ENCODE measurements at places on chromosomes 2 and 18.

DNA sequence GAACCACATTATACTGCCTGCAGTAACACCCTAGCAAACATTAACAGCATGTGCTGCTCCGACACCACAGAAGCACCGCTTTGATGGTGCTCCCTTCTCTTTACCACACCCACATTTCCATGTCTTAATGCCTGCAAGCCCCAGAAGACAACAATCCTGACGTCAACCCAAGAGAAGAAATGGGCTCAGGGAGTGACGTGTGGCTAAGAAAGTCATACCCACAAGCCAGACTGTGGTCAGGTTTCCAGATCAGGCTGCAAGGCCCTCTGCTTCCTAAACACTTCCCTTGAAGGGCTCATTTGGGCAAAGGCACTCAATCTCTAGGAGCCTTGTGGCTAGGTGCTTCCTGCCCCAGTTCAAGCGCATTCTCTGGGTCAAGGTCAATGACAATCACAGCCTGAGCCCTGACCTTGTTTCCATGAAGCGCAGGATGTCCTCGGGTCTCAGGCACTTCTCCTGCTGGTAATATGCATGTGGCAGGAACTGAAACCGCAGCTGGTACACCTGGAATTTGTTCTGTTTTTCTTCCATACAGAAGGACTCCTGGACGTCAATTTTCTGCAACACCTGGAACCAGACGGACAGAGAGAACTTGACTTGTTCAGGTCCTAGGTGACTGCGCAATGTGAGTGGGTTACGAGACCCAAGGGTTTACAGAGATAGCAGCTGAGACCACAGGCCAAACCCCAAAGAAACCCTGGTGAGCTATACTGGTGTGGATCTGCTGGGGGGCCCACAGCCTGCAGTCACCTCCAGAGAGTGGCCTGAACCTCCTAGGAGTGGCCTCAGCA lies 67.2 kb downstream of the POLR1A start:
- peak; percentile 50 for DNase-seq

GRCh38 chr2:8478471-8478793 lies 203.4 kb upstream of the ID2 start:
- no peak for DNase-seq

GRCh38 chr18:10759241-10759640 lies 233.4 kb downstream of the NAPG start:
- DNase-seq, result no peak

DNA sequence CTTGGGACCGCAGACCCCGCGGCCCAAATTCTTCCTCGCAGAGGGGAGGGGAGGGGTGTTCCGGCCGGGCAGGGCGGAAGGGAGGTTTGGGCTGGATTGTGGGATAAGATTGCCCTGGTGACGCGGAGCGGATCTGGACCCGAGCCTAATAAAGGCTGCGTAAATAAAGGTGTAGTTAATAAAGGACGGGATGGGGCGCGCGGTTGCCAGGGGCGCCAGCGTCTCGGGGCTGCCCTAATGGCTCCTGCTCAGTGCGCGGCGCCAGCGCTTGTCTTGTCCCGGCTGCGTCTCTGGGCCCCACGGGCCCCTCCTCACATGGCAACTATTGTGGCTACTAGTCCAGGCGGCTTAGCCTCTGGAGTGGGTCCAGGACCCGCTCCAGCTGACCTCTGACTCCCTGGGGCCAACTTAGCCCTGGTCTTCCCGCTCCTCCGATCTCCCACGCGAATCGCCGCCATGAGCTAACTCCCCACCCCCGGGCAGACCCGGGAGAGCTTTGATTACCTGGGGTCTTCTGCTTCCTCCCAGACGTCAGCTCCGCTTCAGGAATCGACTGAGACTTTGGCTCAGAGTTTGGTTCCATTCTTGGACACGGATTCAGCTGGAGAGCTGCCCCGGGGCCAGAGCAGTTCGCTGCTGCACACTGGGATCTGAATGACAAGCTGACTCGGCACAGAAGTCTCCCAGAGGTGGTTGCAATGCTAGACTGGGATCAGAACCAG lies 36.5 kb downstream of the SLC25A52 start:
- no peak for DNase-seq

- DNase-seq, result peak; percentile 69
Observed at GRCh38 chr2:102020596-102021170, 28.9 kb downstream of the IL1R2 start.

DNA sequence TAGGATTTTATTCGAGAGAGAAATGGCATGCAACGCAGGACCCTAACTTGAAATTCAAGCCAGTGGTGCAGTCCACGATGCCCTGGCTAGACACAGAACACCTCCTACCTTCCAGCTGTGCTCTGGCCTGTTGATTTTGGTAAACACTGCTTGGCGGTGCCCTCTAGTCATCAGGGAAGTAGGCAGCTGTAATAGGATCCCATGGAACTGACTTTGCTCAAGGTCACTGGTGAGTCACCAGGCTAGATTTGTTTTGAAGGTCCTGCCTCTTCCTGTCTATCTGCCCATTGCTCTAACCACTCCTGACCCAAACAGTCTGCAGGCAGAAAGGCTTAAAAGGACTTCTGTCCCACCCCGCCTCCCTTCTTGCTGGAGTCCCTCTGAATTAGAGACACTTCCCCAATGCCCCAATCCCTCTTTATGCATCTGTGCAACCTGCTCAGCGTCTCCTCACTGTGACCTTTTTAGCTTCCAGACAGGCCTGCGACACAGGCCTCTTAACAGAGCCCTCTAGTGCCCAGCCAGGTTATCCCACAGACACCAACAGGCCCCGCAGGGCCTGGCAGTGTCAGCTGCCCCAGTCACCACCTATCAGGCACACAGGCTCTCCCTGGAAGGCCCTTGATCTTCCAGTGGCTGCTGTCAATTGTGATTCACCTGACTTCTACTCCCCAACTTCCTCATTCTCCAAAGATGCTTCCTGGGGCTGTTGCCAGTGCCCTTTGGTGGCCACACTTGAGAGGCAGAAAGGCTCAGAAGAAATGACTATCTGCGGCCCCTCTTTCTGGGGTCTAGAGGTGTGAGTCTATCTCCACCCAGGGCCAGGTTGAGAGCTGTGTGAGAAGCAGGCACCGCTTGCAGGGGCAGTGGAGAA lies 5.2 kb downstream of the TMEM127 start:
- DNase-seq, result no peak

- DNase-seq, result no peak
Observed at GRCh38 chr2:99852376-99852934, 289.9 kb downstream of the AFF3 start.

DNA sequence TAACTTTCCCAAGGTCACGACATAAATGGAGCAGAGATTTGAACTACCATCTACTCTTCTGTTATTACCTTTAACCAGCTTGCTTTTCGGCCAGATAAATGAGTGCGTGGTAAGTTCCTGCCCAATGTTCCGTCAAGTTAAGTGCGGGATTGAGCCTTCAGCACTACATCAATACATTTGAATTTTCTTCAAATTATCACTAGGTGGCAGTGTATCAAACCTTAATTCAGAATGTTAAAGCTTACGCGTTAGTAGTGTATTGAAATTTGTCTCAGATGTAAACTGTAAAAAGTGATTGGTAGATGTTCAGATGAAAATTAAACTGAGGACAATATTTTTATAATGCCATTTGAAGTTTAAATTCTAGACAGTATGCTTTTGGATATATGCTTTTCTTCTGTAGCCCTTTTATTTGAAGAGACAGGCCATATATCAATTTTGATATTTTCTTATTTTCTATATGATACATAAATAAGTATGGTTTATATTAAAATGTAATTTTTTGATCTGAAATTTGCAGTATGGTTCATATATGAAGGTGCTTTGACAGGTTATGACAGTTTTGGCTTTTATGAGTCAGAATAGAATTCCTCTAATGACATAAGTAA lies 681.3 kb downstream of the ADCYAP1 start:
- DNase-seq, result no peak

- DNase-seq, result no peak
Observed at GRCh38 chr2:133787207-133787606, 218.9 kb upstream of the NCKAP5 start.

- DNase-seq, result no peak
Observed at GRCh38 chr2:170869036-170869435, 52.3 kb downstream of the GAD1 start.

- DNase-seq, result no peak
Observed at GRCh38 chr2:96816836-96817702, 1.0 kb downstream of the CNNM3 start.

DNA sequence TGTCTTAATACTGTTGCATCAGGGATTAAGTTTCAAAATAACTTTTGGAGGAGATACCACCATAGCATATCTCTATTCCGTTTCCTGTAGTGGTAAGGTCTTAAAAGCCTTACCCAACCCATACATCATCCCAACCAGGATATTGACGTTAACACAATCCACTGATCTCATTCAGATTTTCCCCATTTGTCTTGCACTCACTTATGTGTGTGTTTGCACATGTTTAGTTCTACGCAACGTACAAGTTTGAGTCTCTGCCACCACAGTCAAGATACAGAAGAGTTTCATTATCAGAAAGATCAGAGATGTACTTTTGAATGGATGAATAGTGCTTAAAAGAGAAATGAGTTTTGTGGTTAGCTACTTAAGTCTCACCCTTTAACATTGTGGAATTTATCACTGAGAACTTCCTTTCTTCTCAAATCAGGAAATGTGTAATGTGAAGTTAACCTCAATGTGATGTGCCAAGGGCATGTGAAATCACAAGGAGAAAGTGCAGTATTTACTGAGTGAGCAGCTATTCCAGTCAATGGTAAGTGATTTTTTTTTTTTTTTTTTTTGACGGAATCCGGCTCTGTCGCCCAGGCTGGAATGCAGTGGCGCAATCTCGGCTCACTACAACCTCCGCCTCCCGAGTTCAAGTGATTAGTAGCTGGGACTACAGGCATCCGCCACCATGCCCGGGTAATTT lies 69.2 kb upstream of the EPHA4 start:
- DNase-seq, result no peak

- no peak for DNase-seq
Observed at GRCh38 chr18:12060182-12060870, 33.3 kb upstream of the ANKRD62 start.

DNA sequence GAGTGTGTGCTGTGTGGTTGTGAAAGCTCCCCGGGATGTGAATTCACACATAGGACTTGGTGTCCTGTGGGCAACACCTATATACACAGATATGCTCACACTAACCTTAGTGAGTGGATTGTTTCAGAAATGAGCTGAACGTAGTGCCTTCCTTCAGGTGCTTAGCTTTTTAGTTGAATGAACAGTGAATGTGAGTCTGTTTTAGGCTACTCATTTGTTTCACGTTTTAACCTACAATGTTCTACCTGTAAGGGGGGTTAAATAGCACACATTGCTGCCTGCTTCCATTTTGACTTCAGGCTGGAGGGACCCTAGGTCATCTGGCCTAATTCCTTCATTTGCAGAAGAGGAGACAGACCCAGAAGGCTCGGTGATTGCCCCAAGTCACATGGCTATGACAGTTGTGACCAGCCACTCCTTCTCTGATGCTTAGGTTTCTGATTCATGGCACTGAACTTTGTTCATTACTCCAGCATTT lies 1.0 kb downstream of the PLEK start:
- DNase-seq, result no peak

DNA sequence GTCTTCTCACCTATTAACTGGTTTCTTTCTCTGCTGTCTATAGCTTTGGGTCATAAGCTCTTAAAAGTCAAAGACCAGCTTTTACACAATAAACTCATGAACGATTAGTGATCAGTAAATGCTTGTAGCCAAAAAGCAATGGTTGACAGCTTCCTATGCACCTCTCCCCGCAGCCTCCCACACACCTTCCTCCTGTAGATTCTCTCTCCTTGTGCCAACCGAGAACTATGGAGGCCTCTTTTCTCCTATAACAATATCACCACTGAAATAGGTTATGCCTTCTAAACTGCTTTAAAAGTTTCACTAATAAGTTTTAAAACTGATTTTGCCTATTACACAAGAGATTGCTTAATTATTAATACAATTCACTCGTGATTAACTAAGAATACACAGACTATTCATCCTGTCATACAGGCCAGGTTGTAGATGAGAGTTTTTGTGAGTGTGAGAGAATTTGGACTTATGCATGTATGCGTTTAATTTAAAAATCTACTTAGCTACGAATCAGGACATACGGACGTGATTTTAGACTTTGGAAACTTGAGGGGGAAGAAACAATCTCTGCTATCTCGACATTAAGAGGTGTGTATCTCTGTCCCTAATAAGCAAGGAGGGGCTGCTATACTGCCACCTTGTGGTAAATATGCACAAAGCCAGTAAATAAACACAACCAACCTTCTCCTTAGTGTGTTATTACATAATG lies 229.1 kb upstream of the RBBP8 start:
- no peak for DNase-seq

- DNase-seq, result no peak
Observed at GRCh38 chr2:153132418-153132817, 346.1 kb downstream of the RPRM start.

DNA sequence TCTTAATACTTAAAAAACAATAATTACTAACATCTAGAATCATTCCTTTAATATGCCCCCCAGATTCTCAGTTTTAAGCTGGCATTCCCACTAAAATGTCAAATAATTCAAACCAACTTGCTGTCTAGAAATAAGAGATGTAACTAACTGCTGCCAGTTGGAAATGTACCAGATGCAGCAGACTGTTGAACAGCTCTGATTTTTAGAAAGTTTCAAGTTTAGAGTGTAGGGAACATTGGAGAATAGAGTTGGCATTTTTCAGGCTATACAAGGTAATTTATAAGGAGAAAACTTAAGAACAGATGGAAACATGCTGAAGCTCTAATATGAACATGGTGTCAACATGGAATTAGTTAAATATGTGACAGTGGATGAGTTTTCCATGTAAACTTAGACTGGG lies 101.4 kb downstream of the PTRHD1 start:
- DNase-seq, result no peak

GRCh38 chr2:105597806-105598803 lies 146.6 kb upstream of the NCK2 start:
- DNase-seq, result no peak

DNA sequence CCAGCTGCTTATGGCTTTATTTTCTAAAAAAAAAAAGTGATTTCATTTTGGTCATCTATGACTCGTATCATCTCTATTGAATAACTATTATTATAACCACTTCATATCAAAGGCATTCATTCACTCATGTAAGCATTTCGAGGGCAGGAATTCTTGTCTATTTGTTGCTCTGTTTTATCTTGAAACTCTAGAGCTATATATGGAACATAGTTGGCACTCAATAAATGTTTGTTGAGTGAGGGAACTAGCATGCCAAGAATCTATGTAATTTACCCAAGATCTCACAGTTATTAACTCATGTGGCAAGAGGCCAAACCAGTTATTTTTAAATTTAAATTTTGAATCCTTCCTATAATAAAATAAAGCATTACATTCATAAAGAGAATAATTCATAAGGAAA lies 470.1 kb downstream of the TMX3 start:
- no peak for DNase-seq

DNA sequence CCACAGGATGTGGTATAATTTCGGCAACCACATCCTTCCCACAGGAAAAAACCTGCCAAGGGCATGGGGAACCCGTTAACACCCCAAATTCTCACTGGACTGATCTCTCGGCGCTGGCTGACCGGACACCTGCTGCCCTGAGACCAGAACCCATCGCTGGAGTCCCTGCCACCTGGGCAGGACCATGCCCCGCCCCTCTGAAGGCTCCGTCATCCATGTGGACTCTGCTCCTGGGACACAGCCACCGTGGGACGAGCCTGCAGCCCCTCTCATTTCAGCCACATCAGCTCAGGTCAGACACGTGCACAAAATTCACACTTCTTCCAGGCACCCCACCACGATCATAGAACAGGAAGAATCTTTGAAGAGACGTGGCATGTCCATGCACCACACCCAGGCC lies 108.2 kb downstream of the ZNF516 start:
- DNase-seq, result no peak

- no peak for DNase-seq
Observed at GRCh38 chr2:43455296-43455695, 140.5 kb downstream of the THADA start.
